ENCODE measurements at places on chromosomes 7 and 10.

DNA sequence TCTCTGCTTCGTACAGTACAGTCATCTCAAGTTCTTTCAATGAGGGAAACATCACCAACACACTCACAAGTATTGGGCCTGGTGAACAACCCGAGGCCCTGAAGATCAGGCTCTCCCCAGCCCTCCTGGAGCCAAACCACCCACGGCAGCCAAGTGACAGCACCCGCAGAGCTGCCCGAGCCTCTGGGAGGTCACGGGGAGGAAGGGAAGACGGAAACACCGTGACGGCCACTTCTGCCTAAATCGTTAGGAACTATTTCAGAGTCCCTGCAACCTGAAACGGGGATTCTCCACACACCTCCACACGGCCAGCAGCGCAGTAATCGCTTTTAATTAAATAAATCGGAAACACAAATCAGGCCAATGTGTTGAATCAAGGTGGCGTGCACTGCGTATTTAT lies 222.6 kb downstream of the MAD1L1 start:
- DNase-seq: no peak

GRCh38 chr7:128890306-128891109 lies 20.0 kb downstream of the KCP start:
- peak; percentile 34 for DNase-seq

- DNase-seq: peak; percentile 13
These were observed 45.9 kb downstream of the SVIL start for GRCh38 chr10:29588629-29589421.

DNA sequence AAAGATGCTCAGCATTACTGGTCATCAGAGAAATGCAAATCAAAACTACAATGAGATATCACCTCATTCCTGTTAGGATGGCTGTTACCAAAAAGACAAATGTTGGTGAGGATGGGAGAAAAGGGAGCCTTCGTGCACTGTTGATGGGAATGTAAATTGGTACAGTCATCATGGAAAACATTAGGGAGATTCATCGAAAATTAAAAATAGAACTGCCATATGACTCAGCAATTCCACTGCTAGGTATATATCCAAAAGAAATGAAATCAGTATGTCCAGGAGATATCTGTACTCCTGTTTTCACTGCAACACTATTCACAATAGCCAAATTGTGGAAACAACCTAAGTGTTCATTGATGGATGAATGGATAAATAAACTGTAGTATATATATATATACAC lies 228.1 kb downstream of the ACTR3B start:
- no peak for DNase-seq

DNA sequence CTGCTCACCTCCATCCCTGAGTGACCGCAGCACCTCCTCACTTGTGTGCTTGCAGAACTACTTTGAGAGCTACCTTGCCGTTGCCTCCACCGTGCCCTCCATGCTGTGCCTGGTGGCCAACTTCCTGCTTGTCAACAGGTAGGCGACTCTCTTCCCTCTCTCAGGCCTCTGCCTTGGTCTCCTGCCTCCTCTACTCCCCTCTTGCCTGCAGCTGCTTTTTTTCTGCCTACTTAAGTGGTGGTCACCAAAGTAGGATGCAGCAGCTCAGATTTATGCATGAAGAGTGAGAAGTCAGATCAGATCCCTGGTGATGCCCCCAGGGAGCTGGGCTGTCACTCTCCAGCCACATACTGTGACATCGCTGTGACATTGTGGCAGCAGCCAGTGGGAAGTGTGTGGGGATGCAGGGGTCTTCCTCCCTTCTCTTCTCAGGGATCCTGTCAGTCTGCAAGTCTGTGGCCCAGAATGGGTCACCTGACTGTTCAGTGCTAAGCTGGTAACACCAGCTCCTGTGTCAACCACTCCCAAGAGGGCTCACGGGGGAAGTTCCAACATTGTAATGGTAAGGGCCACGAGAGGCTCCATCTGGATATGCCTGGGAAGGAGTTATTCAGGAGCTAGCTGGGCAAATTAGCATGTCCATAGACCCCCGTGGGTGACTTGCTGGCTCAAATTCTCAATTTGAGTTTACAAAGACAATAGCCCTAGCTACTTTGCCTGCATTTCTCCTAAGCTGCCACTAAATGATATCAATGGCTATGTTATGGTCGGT lies 25.3 kb downstream of the SLC29A3 start:
- DNase-seq: no peak

GRCh38 chr10:44039599-44039998 lies 345.3 kb downstream of the CXCL12 start:
- no peak for DNase-seq

DNA sequence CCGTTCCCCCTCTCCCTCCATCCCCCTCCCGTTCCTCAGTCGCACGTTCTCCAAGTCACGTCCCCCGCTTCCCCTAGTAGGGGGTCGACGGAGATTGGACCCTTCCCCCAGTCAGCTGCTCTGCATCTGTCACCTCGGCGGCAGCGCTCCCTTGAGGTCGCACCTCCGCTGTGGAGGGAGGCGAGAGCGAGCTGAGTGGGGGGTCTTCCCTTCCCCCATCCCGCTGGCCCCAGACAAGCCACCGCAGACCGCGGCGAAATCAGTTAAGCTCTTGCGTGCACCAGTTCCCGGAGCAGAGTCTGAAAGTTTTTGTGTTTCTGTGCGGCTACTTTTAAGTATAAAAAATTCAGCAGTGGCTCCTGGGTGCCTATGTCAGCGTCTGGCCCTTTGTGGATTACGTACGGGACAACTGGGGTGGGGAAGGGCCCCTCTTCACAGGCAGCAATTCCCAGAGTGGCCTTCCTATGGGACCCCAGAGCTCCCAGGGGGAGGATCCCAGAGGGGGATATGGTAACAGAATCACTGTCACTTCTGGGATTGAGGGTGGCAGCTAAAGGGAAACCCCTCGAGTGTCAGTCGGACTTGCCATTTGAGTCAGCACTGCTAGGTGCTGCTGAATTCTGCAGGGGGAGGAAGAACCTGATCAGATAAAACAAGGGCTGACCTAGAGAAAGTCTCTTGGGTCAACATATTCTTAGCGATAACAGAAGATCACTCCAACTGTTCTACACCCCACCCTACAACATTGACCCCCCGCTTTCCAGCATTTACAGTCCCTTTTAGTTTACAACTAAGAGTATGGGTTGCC lies 12.5 kb upstream of the DDIT4 start:
- peak; percentile 87 for DNase-seq

DNA sequence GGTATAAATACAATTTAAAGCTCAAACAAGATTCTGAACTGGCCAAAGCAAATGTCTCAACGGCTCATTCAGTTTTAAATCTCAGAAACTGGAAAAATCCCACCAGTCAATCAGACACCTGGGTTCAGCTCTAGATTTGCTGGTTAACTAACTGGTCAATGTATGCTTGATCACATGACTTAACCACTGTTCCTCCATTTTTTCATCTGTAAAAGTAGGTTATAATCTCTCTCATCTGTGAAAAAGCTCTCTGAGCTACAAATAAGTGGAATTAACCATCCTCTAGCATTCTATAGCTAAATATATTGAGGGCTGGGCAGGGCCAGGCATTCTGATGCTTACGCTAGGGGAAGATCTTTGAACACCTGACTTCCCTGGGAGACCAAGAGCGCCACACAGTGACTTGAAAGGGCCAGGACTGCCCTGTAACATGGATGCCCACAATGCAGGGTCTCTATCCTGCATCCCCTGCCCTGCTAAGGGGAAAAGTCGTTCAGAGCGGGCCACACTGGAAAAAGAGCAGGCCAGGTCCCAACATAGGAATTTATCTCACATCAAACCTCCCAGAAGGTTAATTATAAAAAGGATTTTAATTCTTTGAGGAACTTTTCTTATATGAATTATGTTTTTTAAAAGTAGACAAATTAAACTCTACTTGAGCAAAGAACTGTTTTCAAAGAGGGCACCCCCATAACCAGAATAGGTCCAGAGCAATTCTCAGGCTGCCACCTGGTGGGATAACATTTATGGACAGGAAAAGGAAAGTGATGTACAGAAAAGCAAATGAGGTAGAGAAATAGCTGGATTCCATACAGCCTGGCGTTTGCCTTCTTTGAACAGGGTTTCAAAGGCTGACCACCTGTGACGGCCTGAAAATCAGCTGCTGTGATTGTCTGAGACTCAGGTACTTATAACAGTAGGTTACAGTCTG lies 1.8 kb downstream of the RP9 start:
- DNase-seq: peak; percentile 73

DNA sequence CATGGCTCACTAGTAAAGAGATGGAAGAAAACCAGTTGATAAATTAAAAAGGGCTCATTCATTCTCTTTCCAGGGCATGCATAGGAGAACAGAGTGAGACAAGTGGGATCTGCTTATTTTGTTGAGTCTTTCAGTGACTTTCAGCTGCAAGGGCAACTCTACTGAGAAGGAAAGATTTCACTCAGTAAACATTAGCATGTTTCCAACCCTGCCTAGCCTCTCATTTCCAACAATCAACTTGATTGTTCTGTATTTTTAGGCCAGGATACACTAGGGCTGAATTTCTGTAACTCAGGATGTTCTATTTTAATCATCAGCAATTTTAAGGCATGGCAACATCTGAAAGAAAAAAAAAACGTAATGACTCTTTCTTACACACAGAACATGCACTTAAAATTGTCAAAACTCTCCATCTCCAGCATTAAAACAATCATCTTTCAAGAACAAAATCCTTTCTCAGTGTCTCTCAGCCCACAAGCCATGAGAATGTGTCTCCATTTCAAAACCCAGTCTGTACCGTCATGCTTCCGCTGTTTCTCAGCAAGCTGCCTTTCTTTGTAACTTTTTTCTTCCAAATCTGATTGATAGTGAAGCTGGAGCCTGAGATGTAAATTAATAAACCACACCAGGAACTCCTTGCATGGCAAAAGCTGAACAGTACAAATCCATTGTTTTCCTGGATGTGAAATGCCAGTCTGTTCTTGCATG lies 147.2 kb upstream of the KLF14 start:
- no peak for DNase-seq

GRCh38 chr10:121578965-121579364 lies 19.3 kb downstream of the FGFR2 start:
- no peak for DNase-seq

DNA sequence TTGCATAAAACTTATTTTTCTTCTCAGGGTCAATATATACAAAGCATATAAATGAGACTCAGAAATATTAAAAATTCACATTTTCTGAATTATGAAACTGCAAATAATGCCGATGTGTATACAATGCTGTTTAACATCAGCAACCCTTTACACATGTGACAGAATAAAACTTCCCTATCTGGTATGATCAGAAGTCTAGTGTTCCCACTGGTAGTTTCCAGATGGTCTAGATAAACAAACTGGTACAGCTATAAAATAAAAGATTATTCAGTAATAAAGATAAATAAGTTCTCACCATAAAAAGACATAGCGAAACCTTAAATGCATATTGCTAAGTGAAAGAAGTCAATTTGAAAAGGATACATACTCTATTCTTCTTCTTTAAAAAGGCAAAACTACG lies 7.9 kb downstream of the POLR1F start:
- DNase-seq: no peak

DNA sequence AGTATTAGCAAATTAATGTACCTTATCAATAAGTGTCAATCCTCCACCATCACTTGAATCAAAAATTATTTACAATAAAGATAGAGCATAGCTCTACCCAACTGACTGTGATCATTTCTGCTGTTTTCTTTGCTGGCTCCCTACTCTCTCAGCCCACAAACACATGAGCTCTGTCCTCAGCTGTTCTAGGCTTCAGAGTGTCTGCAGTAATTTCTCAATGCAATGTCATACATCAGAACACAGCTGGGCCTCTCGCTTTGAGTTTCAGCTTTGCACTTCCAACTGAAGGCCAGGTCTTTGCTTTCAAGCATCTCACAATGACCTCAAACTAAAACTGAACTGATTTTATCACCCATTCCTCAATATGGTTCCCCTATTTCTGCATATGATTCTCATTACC lies 55.7 kb downstream of the RNF133 start:
- DNase-seq: no peak

DNA sequence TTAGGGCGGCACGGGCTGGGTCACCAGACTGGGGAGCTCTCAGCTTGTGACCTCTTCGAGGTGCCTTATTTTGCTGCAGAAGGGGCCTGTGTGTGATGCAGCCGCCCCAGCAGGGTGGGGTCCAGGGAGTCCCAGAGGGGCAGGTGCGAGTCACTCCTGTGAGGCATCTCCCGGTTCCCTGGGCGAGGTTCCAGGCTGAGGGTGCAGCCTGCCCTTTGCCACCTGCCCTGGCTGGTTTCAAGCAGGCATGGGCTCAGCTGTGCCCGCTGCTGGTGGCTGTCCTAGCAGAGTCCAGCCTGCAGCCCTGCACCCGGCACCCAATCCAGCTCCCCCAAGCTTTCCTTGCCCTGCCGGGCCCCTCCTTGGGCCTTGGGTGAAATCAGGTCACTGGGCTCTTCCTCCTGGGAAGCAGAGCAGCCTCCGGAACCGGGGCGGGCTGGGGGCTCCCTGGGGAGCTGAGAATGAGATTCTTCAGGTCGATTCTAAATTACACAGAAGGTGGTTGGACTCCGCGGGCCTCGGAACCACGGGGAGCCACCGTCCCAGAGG lies 64.8 kb downstream of the PWWP2B start:
- no peak for DNase-seq

DNA sequence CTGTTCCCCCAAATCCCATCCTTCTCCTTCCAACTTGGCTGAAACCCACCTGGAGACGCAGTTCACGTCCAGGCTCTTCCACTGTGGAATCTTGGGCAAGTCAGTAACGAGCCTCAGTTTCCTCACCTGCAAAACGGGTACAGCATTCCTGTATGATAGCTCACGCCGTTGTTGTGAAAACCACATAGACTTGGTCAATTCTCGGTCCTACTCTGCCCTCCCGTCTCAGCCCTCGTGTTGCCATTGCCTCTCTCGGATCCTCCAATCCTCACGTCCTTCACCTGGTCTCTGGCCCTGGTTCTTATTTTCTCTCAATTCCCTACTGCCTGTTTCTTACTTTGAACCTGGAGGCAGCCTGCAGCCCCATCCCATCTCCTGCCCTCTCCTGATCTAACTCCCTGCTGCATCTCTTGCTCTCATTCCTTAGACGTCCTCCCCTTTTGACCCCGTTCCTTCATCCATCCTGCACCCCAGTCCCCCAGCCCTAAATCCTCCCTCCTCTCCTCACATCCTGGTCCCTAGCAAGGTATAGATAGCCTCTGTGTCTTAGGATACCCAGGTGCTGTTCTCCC lies 2.0 kb upstream of the MUC12 start:
- DNase-seq: no peak

DNA sequence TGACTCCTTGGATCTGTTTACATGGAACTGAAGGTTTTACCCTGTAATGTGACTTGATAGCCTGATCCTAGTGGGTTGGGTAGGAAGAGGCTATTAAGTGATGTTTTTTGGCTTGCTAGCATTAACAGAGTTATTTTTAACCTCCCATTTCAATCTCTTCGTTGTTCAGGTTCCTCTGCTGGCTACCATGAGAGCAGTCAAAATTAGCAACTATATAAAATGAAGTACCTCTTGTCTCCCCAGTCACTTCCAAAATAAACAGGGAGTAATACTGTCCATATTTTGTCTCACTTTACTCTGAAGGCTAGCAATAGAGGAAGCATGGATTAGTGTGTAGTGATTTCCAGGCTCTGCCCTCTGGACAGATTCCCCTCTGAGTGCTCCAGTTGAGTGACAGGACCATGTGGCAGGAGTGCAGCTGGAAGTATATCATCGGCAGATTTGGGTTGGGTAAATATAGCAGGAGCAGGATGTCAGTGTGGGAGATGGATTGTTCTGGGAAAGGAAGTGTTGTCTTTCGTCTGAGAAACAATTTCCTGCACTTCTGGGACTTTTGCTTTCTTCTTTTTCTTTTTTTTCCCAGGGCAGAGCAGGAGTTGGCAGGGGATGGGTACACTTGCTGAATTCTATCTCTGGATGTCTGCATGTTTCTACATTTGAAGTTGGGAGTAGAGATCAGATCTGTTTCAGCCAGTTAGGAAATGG lies 35.2 kb downstream of the GBF1 start:
- no peak for DNase-seq

Measured in hematopoietic multipotent progenitor cell treated with erythropoietin and hydrocortisone succinate and interleukin-3 and kit ligand, for 4 days (in vitro differentiated cells).